Suppressor macrophage (primary cell): ENCODE measurements at places on chromosomes 4 and X.
A peak's percentile ranks its signal among the peaks of the same experiment; 100 is the strongest.

- no peak for DNase-seq
Observed at GRCh38 chrX:50747471-50747900, 66.5 kb downstream of the SHROOM4 start.

GRCh38 chrX:129982300-129983251 is at the start of gene BCORL1:
Gene BCORL1, plus strand, starts transcription at chrX:129982635. Its CDS starts 22,597 bp downstream, at chrX:130005232.
- peak; percentile 82 for DNase-seq

DNA sequence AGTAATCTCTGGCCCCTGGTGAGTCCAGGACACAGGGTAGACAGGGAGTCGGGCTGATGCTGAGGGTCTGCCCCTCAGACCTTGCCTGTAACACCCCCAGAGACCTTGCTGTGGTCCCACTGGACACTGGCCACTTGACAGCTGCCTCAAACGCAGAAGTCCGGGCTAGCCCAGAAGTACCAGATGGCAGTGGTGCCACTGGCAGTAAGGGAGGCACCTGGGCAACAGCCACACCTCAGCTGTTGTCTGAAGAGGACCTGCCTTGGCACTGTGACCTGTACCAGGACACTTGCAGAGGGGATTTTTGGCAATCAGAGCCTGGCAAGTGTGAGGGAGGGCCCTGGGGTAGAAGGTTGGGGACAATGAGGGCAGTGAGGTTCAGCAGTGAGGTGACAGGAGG is 63.3 kb upstream of the UXT start:
- no peak for DNase-seq

GRCh38 chrX:25022499-25023325 is 6.9 kb upstream of the ARX start:
- DNase-seq = no peak

- no peak for DNase-seq
Observed at GRCh38 chrX:130716781-130717413, 186.1 kb downstream of the ENOX2 start.

DNA sequence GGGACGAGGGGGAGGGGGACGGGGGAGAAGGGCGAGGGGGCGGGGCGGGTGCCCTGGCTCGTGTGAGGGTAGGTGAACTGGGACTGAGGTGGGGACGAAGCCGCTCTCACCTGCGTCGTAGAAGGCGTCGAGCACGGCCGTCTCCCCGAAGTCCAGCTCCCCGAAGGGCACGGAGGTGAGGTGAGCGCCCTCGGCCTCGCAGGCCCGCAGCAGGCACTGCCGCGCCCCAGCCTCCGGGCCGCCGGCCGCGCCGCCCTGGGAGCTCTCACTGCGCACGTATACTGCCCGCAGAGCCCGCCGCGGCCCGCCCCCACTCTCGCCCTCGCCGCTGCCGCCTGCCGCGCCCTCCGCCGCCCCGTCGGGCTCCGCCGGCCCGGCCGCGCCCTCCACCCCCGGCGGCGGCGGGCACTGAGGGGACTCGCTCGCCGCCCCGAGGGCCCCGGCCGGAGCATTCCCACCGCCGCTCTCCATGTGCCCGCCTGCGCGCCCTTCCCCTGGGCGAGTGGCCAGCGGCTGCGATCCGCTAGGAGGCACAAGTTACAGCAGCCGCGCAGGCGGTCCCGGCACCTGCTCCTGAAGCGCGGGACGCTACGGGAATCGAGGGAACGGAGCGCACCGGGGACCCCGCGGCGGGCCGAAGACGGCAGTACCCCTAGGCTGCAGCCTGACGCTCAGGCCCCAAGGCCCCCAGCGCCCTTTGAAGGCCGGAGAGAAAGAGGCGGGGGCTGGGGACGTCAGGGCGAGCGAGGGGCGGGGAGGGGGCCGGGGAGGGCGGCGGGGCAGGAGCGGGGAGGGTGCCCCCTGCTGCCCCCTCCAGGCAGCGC is at the start of gene MAP3K15:
Gene MAP3K15, minus strand, starts transcription at position 718 of the 824 bp plus-strand sequence. Its CDS starts 247 bp downstream, at position 471.
- DNase-seq = peak; percentile 37

DNA sequence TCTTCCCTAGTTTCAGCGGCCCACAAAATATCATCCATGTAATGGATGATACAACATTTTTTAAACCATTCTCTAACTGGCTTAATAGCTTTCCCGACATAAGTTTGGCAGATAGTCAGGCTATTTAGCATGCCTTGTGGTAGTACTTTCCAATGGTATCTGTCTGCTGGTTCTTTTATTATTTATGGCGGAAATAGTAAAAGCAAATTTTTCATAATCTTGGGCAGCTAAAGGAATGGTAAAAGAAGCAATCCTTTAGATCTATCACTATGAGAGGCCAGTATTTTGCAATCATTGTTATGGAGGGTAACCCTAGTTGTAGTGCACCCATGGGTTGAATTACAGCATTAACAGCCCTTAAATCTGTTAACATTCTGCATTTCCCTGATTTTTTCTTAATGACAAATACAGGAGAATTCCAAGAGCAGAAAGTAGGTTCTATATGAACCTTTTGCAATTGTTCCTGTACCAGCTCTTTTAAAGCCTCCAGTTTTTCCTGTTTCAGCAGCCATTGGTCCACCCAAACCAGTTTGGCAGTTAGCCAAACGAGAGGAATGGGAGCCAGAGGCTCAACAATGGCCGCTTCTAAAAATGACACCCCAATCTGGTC is 14.3 kb upstream of the HSD17B11 start:
- DNase-seq = no peak

- DNase-seq = no peak
Observed at GRCh38 chrX:123217077-123217476, 33.0 kb downstream of the GRIA3 start.

DNA sequence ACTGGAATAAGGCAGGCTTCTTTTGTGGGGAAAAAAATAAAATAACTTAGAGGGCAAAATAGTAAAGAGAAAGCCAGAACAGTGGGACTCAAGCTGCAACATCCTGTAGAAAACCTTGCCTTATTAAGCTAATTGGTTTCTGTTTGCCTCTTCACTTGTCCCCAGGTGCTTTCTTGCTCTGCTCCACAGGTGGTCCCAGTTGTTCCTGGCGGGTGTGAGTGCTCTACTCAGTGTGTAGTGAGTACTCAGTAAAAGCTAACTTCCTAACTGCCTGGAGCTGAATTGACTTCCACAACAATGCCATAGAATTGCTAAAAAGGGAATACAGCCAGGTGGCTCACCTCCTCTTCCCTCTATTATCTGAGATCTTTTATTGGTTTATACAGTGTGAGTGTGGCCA is 930.2 kb downstream of the C4orf33 start:
- DNase-seq = no peak

- no peak for DNase-seq
Observed at GRCh38 chrX:24513416-24513815, 48.3 kb downstream of the PDK3 start.

- peak; percentile 9 for DNase-seq
Observed at GRCh38 chr4:21469438-21470300, 478.9 kb downstream of the KCNIP4 start.

DNA sequence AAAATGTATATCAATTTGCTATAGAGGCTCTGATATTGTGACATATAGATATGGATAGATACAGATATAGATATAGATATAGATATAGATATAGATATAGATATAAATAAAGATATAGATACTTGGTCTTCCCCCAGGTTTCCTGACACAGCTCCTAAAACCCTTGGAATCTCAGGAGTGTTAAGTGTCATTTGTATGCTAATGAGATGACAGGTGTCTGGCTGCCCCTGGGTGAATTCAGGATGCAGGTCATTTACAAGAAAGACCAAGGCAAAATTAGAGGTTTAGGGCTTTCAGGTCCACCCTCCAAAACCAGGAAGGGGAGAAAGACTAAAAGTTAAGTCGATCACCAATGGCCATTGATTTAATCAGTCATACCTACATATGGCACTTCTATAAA is 1034.8 kb downstream of the PDHA2 start:
- DNase-seq = no peak

DNA sequence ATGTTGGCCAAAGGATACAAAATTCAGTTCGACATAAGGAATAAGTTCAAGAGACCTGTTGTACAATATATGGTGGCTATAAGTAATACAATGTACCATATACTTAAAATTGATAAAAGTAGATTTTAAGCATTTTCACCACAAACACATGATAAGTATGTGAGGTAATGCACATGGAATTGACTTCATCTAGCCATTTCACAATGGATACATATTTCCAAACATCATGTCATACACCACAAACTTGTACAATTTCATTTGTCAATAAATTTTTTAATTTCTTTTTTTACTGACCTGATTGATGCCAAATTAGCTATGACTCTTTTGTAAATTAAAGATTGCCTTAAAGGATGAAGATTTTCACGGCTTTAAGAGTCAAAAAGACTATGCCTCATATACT is 103.1 kb upstream of the VCX2 start:
- no peak for DNase-seq

GRCh38 chr4:101160792-101161592 is 186.3 kb downstream of the PPP3CA start:
- no peak for DNase-seq

- DNase-seq = no peak
Observed at GRCh38 chr4:53895137-53895536, 169.3 kb downstream of the CHIC2 start.

GRCh38 chr4:168569066-168569930 is 72.4 kb downstream of the PALLD start:
- no peak for DNase-seq

DNA sequence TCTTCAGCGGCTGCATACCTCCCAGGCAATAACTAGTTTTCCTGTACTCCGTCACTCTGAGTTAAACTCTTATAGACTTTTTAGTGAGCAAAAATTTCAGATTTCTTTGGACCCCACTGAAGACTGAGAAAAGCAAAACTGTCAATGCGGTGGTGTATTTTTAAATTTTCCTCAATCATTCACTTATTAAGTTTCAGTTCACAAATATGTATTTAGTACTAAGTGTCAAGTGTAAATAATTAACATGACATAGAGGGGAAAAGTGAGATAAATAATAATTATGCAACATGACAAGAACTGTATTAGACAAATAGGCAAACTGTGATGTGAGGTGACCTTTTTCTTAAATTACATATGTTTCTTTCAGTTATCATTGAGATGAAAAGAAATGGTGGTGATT is 124.4 kb downstream of the NAF1 start:
- DNase-seq = no peak

DNA sequence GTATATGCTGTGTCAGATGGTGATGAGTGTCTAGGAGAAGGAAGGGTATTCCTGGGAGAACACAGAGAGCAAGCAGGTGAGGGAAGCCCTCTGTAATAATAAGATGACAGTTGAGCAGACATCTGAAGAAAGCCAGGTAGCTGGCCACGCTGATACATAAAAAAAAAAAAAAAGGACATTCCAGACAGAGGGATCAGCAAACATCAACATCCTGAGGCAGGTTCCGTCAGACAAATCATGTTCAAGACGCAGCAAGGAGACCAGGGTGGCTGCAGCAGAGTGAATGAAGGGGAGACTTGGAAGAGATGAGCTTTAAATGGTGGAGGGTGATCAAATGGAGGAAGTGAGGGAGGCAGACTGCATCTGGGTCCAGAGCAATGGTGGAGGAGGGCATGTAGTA is 97.6 kb upstream of the ANXA3 start:
- no peak for DNase-seq

GRCh38 chr4:11429699-11430045 is 978 bp upstream of the HS3ST1 start:
- DNase-seq = no peak

DNA sequence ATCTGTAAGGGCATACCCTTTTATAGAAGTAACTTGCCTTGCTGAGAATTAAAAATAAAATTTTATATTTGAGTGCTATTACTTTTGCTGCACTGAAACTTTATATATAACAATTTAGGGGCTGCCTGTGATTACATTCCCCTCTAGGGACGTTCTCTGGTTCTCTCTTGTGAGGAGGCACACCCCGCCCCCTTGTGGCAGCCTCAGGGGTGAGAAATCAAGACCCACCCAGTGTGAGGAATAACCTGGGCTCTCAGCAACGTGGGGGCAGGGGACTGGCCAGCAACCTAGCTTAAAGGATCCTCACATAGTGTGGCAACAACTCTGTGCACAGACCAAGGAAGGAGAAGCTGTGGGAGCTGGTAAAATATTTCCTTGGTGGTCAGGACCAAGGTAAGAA is 43.7 kb downstream of the MAGEA9 start:
- peak; percentile 1 for DNase-seq

DNA sequence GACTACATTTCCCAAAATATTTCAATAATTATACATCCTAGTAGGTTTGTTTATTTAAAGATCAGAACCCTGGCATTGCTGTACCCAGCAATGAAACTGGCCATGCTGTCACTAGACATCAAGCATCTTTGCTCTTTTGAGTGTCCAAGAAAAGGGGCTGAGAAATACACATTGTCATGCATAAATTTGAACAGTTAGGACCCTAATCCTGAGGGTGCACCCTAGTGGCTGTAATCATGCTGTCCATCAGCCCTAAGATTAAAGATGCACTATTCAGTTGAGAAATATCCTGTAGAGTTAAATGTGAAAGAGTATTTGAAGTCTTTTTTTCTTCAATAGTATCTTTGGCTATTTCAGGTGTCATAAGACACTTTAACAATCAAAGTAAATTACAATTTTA is 108.8 kb downstream of the NFKB1 start:
- no peak for DNase-seq

DNA sequence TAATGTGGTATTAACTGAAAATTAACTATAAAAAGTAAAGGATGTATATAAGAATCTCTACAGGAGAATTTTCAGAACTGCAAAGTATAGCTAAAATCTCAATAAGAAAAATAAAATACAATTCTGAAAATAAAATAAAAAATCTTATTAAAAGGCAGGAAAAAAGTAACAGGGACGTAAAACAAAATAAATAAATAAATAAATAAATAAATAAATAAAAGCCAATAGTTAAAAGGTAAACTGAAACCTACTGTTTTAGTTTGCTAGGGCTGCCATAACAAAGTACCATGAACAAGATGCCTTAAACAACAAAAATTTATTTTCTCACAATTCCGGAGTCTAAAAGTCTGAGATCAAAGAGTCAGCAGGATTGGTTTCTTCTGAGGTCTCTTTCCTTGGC is 140.6 kb downstream of the SPANXA1 start:
- no peak for DNase-seq

DNA sequence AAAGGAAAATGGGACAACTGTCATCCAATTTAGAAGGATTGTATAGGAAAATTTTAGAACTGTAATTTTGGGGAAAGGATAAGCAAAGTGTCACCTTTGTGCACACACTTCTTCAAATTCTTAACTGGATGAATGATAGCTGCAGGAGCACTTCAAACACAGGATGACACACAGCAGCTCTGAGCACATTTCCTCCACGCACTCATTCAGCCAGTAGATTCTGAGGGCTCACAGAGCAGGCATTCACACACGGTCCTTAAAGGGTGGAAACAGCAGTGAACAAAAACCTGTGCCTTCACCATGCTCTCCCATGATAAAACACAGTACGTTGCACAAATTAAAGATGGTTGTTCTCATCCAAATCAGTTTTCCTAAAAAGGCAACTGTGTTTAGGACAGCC is 38.5 kb upstream of the KLF3 start:
- DNase-seq = no peak

- DNase-seq = no peak
Observed at GRCh38 chr4:61223385-61223784, 23.3 kb downstream of the ADGRL3 start.

- DNase-seq = no peak
Observed at GRCh38 chrX:112306027-112306426, 223.5 kb upstream of the TRPC5 start.
